ENCODE measurements at places on chromosomes 6 and 20.

DNA sequence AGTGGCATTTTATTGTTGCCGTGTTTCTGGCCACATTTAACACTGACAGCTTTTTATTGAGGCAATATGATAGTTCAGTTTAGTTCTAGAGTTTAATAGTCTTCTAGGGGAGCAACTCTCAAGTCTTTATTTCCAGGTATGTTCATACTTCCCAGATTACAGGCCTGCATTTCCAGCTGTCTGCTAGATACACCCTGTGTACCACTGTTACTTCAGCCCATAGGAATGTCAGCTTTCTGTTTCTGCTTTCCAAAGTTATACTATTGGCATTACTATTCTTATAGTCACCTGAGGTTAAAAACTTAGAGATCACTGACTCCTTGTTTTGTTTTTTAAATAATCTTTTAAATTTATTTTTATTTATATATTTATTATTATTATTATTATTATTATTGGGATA is 7.6 kb downstream of the ZNF451 start:
- DNase-seq: peak; percentile 10

DNA sequence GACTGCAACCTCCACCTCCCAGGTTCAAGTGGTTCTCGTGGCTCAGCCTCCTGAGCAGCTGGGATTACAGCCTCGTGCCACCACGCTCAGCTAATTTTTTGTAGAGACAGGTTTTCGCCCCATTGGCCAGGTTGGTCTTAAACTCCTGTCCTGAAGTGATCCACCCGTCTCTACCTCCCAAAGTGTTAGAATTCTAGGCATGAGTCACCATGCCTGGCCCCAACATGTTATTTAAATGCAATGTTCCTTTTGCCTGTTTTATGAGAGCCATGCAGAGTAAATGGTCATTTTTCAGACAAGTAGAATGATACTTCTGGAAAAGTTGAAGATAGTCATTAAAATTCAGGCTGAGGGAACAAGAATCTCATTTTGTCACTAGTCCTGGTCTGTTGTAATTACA is 43.8 kb upstream of the RPS6KA2 start:
- DNase-seq: no peak

GRCh38 chr6:56505512-56506260 is 137.0 kb downstream of the DST start:
- no peak for DNase-seq

DNA sequence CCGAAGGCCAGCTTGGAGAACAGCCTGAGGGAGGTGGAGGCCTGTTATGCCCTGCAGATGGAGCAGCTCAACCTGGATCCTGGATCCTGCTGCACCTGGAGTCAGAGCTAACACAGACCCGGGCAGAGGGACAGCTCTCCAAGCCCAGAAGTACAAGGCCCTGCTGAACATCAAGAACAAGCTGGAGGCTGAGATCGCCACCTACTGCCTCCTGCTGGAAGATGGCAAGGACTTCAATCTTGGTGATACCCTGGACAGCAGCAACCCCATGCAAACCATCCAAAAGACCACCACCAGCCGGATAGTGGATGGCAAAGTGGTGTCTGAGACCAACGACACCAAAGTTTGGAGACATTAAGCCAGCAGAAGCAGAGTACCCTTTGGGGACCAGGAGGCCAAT is 223.5 kb upstream of the ID4 start:
- no peak for DNase-seq

- DNase-seq: no peak
Measured at GRCh38 chr20:45427236-45428149, 11.6 kb downstream of the PIGT start.

DNA sequence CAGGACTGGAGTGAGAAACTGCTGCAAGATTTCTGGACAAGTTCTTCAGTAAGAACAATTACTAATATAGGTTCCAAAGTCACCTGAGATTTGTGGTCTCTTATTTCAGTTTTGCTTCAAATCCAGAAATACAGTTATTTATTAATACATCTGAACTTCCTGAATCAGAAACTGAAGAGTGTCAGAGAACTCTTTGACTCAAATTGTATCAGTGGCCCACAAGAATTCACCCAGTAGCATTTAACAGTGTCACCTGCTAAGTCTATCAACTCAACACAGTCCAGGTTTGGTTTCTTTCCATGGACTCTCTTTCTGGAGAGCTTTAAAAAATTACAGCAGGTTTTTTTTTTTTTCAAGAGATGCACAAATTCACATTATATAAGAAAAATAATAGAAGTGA is 18.8 kb upstream of the NHSL1 start:
- DNase-seq: no peak

GRCh38 chr20:11844691-11845090 is 73.0 kb upstream of the BTBD3 start:
- no peak for DNase-seq

- no peak for DNase-seq
Measured at GRCh38 chr6:119124079-119124824, 45.8 kb upstream of the FAM184A start.

GRCh38 chr6:121771937-121772720 is 336.7 kb downstream of the GJA1 start:
- DNase-seq: no peak

DNA sequence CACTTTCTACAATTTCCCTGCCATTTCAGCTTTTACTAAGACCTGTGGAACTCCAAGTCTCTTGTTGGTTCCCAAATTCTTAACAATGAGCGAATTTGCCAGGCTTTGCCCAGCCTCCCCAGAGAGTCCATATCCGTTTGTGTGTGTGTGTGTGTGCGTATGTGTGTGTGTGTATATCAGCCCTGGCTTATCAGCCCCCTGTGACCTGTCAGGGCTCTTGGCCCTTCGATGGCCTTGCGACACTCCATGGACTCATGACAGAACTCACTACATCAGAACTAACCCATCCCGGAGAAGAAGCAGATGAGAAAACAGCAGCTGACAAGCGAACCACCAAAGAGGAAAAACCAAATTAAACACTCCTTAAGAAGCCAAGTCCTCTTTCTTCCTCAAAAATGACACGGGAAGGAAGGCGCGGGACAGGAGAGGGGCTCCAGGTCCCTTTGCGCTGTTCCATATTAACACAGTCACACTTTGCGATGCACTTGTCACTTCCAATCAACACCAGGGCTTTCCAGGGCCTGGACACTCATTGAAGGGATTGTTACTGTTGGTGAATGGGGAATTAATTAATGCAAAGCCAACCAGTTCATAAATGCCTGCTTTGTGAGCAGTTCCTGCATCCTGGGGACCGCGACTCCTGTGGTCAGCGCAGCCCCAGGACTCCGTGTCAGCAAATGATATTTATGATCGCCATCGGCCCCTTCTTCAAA is 524.0 kb downstream of the CD83 start:
- DNase-seq: no peak

DNA sequence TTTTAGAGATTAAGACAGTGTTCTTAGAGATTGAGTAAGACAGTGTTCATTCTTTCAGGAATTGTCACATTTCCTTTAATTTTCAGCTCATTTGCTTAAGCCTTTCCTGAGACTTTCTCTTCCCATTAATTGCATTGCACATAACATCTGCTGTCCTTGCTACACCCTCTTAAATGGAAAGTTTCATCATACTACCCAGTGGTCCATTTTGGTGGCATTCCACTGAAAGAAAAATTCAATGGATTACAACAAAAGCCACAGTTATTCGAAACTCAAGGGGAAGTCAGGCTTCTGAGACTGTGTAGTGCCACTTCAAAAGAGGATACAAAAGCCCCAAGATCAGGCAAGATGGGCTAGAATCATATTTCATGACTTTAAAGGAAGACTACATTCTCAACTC is 64.0 kb downstream of the RSPO3 start:
- DNase-seq: peak; percentile 51

- DNase-seq: no peak
Measured at GRCh38 chr6:110221738-110222137, 41.5 kb downstream of the CDC40 start.

GRCh38 chr6:43667245-43668150 is 20.1 kb downstream of the MRPS18A start:
- DNase-seq: no peak

- no peak for DNase-seq
Measured at GRCh38 chr6:107543088-107543487, 53.2 kb downstream of the SOBP start.

- DNase-seq: no peak
Measured at GRCh38 chr6:145480024-145480423, 255.3 kb downstream of the EPM2A start.

GRCh38 chr20:62623488-62624324 is 18.6 kb upstream of the SLCO4A1 start:
- DNase-seq: peak; percentile 81

DNA sequence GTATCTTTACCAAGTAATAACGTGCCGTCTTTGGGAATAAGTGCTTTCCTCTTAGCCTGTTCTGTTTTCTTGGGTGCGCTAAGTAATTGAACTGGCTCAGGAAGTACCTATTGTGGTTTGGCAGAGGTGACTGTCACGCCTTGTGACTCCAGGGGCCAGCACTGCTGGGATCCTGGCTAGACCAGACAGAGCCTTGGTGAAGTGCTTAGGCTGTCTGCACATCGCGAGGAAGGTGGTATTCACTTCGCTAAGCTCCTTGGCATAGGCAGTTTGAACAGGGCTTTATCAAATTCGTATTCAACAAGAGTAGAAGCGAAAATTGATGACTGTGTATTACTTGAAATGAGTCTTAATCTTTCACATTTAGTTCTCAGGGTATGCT is 17.6 kb downstream of the PRDM1 start:
- DNase-seq: no peak

- DNase-seq: no peak
Measured at GRCh38 chr20:61052776-61053442, 199.2 kb upstream of the CDH4 start.

- DNase-seq: no peak
Measured at GRCh38 chr20:37413379-37413778, 67.4 kb downstream of the SRC start.

DNA sequence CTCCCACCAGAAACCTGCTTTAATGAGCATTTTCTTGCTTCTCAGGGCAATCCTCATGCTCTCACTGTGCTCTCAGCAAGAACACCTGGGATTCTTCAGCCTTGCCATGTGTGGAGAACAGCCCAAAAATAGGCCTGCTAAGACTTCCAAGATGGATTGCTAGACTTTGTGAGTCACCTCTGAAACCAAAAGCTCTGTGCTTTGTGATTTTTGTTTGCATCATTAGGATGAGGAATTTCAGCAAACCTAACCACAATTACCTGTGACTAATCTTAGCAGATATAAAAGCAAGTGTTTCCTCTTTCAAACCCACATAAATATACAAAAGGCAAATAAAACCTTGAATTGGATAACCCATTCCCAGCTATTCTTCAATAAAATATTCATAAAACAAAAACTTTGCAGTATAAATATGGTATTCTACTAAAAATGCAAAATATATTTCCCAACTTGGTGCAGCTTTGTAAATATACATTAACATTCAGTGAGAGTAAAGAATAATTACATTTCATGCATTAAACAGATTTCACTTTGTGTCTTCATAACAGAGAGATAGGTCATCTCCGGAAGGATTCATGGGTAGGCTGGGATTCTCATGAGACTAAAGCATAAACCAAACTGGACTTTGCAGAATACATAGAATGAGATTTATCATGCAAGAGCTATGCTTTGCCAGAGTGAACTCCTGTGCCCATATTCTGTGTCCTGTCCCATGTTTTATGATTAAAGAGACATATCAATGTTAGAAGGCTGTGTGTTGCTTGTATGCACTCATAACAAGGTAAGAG is 33.5 kb downstream of the TPBG start:
- peak; percentile 83 for DNase-seq

- DNase-seq: no peak
Measured at GRCh38 chr20:33757046-33757445, 25.2 kb downstream of the ZNF341 start.

GRCh38 chr20:24917797-24918578 is 31.1 kb upstream of the CST7 start:
- DNase-seq: peak; percentile 23

DNA sequence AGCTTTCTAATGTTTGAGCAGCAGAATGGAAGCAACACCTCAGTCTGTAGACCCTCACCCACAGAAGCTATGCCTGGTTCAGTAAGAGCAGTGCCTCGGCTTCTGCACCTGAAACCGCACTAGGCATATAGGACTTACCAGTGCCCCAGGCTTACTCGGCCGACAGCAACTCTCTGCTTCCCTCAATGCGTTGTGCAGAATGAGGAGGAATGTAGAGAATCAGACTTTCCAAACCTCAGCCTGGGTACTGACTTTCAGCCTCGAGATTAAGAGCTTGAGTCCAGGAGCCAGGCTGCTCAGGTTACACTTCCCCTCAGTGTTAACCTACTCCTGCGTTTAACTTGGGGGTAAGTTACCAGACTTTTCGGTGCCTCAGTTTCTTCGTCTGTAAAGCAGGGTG is 8.6 kb downstream of the EYA2 start:
- no peak for DNase-seq

DNA sequence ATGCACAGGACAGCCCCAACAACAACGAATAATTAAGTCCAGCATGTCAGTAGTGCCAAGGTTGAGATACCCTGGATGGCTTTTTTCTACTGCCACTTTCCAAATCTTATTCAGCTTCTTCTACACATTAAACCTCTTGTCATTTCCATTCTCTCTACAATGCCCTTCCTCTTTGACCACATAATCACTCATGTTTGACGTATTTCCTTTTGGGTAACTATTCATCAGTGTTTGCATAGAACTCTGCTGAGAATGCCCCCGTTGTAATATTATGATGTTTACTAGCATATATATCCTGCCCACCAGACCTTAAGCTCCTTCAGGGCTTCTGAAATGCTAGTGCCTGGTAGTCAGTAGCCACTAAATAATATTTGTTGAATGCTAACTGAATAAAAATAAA is 515.3 kb upstream of the RNF217 start:
- DNase-seq: no peak

- DNase-seq: no peak
Measured at GRCh38 chr20:63059684-63060056, 52.9 kb upstream of the BHLHE23 start.

GRCh38 chr6:136326038-136326553 is 36.5 kb upstream of the BCLAF1 start:
- DNase-seq: no peak
